ENCODE measurements at places on chromosomes 11 and 22.
A peak's percentile ranks its signal among the peaks of the same experiment; 100 is the strongest.

DNA sequence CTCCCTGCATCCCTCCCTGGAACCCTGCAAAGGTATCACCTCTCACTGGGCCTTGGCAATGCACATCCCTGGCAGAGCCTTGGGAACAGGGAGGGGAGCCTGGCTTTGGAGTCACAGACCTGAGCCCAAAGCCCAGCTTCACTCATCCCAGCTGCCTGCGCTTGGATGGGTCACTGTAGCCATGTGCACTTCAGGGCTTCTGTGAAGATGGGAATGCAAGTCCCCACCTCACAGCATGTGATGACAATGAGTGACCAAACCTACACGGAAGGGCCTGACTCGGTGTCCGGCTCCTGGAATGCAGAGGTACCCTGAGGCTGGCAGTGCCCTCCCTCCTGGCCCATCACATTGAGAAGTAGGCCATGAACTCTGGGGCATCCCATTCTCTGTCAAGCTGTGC is 22.8 kb upstream of the BAIAP2L2 start:
- DNase-seq = no peak

GRCh38 chr11:27348340-27348873 is 14.6 kb downstream of the CCDC34 start:
- peak; percentile 81 for DNase-seq

DNA sequence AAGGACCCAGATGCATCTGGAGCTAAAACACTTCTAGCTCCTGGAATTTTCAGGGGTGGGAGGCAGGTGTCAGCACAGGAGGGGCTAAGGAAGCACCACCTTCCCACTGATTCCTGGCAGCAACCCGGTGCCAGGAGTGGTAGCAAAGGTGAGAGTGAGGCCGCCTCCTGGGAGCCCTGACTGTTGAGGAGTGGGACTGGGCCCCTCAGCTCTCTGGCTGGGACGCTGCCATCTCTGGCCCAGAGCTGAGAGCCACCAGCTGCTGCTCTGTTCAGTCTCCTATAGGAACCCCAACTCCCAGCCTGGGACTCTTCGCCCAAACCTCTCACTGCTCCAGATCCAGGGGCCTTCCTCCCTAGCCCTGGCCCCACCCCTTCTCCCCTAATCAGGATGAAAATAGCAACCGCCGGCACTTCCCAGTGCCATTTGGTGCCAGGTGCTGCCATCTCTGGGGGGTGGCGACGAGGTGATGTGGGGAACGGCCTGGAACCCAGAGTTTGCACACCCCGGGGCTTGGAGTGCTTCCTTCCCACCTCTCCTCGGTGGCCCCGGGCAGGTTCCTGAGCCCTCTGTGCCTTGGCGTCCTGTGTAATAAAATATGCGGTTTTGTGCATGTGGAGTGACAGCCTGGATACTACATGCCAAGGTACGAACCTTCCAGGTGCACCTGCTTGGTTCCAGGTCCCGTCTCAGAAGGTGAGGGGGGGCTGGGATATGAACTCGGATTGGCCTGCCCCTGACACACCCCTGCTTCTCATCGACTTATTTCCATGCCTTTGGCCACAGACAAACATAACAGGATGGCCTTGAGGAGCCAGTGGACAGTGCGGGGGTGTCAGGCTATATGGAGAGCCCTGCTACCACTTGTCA is 35.7 kb upstream of the CELSR1 start:
- no peak for DNase-seq

DNA sequence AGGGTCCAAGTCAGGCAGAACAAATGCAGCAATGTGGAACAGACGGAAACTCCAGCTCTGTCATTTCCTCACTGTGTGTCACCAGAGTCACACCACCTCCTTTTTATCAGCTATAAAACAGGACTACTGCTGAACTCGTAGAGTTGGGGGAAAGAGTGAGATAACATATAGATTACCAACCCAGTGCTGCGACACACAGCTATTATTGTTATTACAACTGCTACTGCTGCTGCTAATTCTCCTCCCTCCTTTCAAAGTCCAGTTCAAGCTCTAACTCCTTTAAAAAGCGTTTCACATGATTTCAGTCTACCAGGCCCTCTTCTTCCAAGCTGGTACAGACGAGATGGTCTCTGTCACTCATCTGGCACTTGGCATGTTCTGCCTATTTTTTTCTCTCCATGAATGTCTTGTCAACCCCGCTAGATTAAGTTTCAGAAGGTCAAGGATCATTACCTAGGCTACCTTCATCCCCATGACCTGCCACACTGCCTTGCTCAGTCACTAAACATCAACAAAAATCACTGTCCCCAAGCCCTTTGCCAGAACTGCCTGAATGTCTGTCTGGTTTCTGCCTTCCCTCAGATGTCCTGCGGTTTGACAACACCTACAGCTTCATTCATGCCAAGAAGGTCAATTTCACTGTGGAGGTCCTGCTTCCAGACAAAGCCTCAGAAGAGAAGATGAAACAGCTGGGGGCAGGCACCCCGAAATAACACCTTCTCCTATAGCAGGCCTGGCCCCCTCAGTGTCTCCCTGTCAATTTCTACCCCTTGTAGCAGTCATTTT is 3.7 kb upstream of the MTFP1 start:
- no peak for DNase-seq

DNA sequence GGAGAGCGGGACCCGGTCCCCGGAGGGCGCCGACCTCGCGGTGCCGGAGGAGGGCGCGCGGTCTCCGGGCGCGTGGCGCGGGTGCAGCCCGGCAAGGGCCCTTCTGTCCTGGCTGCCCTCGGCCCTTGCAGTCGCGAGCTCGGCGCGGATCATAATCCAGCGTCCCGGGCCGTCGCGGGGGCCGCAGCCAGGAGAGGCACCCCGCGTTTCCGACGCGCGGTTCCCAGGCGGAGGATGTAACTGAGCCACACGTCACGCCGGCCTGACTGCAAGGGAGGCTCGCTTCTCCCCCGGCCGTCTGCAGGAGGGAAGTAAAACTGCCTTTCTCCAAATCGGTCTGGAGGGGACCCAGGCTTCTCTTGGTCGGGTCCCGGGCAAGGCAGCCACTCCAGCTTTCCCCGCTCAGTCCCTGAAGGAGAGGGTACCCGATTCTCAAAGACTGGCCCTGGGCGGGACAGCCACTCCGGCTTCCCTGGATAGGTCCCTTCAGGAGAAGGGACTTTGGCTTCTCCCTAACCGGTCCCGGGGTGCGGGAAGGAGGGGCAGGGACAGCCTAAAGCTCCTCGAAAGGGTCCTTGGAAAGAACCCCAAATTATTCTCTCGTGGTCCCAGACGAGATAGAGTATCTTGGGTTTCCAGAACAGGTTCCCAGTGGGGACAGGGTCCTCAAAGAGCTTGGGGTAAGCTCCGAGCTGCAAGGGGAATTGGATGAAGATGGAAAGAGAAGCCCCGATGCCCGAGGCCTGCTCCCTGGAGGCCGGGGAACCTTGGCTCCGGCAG is 836 bp downstream of the SPON1 start:
- no peak for DNase-seq

GRCh38 chr11:85137597-85137996 is 489.5 kb downstream of the DLG2 start:
- DNase-seq = no peak

GRCh38 chr11:22800482-22800881 is 29.1 kb downstream of the SVIP start:
- no peak for DNase-seq

DNA sequence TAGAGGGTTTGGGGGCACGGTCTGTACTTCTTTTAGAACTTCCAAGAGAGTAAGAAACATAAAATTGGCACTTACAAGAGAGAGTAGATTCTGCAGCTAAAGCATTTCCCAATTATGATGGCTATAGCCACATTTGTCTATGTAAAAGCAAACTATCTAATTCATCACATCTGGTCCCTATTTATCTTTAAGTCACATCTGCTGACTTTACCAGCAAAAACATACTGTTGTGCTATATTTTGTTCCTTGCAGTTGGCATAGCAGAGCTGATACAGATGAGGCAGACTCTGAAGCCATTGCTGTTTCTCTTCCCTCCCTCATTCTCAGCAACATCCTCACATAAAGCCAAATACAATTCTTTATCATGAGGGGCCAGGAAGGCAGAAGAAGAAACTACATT is 1533.5 kb upstream of the RAG2 start:
- DNase-seq = no peak

DNA sequence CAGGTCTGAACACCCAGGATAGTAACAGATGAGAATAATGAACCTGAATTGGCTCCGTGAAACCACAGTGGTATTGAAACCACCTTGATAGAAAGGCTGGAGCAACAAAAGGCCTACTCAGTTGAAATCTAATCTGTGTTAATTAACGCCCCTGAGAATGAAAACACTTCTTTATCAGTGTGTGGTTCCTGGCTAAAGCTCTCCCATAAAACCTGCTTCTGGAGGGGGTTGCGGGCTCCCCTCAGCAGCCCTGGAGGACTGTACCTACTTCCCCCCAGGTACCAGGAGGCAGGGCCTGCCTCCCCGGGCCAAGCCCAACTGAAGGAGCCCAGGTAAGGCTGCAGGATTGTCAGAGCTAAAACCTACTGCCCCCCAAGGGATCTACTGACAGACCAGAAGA is 54.6 kb downstream of the PLEKHA7 start:
- no peak for DNase-seq

DNA sequence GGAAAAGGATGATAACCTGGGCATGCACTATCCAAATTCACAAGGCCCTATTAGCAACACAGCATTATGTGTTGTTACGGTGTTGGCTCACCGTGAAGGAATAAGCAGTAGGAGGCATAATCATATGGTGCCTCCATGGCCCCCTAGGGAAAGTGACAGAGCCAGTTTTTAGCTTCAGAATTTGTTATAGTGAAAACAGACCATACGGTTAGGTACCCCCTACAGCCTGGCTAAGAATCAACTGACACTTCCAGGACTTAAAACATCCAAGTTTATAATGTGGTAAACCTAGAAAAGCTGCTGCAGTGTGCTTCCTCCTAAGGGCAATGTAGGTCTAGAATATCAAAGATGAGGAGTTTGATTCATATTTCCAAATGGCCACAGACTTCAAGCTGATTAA is 30.4 kb downstream of the KIF18A start:
- no peak for DNase-seq

- no peak for DNase-seq
These were observed 811 bp downstream of the LRRC4C start for GRCh38 chr11:41458641-41459040.

DNA sequence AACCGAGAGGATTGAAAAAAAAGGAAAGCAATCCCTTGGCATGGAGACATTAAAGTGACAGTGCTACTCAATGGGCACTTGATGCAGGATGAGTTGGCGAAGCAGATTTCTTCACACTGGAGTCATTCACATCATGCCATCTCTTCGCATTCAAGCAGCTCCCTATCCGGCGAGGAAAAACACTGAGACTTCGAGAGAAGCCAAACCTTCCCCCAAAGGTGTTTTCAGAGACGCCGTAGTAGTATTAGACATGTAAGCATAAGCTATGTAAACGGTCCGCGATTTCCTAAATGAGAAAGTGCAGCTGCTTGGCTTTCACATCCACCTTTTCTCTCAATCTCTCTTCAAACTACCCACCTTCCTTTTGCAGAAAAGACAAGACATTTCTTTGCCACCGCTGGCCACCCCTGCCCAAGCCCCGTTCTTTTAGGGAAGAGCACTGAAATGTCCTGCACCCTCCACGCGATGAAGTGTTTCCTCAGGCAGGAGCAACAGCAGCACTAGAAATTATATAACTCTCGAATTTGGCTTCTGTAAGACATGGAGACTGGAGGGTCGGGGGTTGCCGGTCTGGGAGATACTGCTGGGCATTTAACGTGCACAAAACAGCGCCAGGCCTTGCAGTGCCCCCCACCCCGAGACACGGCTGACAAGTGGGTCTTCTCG is at the start of gene DLG2:
TSS of gene DLG2 (minus strand) at position 13 of the 666 bp plus-strand sequence.
- no peak for DNase-seq

DNA sequence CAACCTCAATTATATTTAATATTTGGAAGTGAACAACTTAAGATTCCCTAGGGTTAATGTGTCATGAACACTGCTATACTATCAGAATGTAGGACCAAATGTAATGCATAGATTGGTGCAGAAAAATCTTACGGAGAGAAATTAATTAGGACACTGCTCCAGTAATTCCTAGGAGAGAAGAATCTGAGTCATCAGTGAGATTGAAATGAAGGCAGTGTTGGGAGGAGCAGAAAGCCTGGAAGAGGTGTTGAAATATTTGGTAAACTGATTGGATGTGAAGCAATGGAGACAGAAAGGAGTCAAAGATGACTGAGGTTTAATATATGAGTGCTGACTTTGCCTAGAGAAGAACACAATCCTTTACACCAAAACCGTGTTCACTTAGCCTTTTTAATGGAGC is 836.0 kb downstream of the FAM181B start:
- no peak for DNase-seq

DNA sequence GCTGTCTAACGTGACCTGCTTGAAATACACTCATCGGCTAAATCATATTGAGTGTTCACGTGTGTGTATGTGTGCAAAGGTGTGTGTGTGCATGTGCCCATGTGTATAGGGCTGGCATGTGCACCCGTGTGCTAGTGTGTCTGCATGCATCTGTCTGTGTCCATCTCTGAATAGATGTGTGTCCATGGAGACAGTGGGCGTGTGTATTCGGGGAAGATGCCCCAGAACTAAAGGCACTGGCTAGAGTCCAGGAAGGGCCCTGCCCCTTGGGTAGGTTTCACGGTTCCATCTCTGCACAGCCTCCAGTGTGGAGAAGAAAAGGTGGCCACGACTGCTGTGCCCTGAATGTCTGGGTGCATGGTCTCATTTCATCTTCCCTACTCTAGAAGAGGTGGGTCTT is 220.3 kb downstream of the MN1 start:
- no peak for DNase-seq

DNA sequence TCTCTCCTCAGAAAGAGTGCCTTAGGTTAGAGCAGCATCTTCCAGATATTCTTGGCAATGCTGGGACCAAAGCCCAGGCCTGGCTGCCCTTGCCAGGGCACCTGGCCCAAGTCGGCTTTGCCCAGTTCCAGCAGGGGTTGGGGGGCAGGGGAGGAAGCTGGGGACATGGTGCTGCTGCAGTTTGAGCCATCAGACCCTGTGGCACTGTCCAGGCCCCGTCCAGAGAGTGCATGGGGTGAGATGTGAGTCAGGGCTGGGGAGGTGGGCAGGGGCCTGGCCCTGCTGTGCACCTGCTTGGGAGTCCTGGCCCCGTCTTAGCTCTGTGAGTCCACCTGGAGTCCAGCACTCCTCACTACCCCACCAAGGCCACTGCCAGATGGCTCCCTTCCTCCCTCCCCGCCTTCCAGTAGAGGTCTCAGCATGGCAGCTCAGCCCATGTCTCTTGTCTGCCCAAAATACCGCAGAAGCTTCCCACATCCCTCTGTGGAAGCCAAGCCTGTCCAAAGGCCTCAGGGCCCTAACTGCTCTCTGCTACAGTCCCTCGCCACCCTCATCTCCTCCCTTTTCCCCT is 16.6 kb downstream of the DERL3 start:
- DNase-seq = no peak

GRCh38 chr11:113684496-113684895 is 21.6 kb downstream of the TMPRSS5 start:
- no peak for DNase-seq

DNA sequence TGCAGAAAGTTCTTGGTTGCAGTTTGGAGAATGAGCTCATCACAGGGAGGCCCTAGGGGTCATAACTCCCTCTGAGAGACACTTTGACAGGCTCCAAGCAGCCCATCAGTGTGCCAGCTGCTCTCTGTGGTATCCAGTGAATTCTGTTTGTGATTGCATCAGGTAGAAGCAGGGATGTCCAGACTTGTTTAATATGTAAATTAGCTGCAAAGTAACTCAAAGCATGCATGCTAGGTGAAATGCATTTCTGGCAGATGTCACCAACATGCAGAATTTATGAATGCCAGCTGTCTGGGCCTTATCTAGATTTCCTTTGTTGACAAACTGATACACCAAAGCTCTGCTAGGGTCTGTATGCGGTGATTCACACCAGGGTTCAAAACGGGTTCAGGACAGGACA is 123.6 kb upstream of the MTNR1B start:
- no peak for DNase-seq

GRCh38 chr22:44442851-44443595 is 55.0 kb downstream of the RTL6 start:
- DNase-seq = no peak
